Frontal cortex (tissue), 4 donors: ENCODE measurements at places on chromosomes 7 and 10.
A peak's percentile ranks its signal among the peaks of the same experiment; 100 is the strongest.

DNA sequence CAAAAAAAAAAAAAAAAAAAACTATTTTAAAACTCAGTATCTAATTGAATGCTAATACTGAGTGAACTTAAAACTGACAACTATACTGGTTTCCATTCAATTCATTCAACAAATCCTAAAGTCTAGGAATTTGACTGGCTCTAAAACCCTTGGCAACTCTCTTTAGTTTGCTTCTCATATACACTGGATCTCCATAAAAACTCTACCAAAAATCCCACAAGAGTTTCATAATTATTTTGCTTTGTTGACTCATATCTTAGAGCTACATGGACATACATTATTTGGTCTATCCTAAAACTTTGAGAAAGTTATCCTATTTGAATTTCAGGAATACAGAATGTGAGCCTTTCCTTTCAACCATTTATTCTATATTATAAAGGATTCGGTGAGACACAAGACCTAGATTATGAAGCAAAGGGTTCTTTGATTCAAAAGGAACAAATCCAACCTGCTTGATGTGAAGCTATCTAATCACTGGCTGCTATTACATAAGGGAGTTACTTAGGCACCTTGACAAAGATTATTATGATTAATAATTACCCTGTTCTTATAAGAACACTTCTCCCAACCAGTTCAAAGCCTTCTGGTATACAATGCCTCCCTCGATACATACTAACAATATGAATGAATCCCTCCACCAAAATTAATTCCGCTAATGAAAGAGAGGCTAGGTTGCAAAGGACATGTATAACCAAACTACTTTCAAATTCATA is 15.8 kb upstream of the KMT2E start:
- DNase-seq = no peak

DNA sequence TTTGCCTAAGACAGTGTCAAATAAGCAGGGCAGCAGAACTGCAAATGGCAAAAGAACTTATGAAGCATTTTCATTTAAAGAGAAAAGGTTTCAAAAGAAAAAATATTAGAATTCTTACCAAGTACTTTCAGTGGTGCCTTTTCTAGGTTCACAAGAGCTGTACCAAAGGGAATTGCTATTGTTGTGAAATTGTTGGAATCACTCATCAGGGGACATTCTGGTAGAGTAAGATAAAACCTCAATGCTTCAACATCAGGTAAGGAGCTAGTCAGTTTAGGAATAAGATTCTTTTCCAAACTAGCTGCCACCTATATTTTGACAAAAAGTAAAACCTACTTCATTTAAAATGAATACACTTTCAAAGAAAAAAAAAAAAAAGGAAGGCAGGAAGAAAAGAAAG is 85.0 kb downstream of the HERC4 start:
- DNase-seq = no peak

DNA sequence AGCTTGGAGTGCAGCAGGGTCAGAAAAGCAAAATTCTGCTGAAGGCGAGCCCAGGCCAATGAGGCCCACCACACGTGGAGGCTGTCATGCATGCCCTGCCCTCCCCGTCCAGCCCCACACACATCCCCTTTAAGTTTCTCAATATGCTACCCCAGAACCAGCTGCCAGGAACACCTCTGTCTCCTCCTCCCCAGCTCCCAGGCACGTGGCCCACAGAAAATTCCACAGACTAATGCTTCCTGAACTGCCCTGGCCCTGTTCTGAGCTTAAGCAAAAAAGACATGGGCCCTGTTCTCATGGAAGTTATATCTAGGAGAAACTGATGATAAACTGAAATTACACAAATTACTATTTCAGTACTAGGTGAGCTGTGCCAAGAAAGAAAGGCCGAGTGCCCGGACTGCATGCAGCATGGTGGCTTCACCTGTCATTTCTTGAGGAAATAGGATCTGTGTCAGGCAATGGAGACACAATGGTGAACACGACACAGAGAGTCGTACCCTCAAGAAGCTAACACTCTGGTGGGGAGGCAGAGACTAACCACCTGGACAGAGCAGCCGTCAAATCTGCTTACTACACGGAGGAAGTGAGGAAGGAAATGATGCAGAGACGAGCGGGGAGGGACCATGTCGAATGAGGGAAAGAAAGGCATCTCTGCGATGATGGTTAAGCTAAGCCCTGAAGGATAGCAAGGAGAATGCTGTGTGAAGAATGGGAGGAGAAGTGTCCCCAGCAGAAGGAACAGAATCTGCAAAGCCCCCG is 44.5 kb downstream of the PODXL start:
- DNase-seq = no peak

DNA sequence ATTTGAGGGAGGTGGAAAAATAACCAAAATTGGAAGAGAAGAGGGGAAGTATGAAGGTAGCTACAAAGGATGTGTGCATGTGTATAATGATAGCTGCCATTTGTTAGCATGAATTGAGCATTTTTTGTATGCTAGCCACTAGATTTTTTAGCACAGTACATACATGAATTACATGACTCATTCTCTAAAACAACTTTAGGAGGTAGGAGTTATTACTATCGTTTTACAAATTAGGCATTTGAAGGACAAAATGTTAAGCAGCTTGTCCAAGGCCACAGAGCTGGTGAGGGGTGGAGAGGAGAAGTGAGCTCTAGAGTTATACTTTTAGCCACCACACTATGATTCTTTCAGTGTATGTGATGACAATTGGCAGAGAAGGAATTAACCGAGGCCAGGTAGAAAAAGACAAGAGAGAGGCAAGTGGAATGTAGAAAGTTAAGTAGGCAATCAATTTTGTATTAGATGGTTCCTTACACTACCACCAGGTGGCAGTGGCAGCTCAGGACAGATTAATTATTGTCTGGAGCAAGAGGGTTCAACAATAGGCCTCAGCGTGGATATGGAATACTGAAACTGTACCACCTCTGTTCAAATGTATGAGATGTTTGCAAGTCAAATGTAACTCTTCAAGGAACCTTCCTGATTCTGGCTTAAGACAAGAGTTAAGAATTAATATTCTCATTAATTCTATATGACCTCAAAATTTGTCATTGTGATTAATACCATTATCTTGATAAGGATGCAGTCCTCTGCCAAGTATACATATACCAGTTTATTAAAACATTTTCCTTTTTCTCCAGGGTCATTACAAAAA is 128.0 kb downstream of the MBL2 start:
- DNase-seq = peak; percentile 7

DNA sequence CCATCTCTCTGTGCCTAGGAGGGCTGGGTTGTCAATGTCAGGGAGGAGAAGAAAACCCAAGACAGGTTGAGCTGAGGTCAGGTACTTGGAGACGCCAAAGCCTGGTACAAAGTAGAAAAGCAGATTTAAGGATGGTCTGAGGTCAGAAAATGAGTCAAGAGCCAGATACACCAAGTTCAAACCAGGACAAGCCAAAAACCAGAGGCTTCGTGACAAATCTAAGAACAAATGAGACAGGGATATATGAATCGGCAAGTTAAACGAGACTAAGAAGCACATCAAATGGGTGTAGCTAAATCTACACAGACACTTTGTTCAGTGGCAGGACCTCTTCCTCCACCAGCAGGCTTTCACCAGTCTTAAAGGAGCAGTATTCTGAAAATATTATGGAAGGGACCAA is 34.2 kb downstream of the C7orf33 start:
- DNase-seq = no peak

DNA sequence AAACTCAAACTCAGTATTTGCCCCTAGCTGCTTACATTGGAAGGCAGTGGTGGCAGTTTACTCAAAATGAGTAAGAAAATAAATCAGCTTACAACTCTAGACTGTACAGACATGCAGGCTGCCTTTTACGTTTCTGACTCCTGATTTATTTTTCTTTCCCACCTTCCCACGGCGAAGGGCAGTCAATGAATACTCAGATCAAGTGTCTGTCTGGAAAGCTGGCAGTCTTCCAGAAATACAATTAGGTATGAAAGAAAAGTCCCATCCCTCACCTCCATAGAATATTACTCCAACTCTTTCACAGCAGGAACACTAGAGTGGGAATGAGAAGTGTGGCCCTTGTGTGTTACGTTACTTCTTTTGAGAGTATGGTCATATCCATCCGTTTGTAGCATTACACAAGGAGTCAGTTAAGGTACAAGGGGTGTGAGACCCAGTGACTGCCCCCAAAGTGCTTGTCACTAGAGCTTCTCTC is 1.3 kb upstream of the PAPSS2 start:
- no peak for DNase-seq

DNA sequence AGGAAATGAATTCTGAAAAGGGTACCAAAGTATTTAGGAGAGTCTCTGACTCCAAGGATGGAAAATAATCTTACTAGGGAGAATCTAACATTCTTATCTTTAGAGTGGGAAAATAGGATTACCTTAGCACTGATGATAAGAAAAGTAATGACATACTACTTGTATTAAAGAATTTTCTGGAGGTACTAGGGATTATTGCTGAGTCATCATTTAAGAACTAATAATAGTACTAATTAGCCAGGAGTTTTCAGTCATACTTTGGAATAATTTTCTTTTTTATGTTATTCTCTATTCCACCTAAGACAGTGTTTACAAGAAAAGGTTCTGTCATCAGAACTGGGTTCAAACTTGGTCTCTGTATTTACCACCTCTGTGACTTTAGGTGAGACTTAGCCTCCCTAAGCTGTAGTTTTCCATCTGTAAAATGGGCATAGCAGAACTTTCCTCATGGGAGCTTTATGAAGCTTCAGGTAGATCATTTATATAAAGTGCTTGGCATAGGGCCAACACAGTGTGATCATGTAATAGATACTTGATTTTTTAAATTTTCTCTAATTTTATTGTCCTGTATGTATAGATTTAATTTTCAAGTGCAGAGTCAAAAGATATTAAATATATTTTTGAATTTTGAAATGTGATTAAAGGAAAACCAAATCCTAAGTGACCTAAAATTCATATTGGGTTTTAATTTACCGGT is 20.4 kb downstream of the ITGB8 start:
- no peak for DNase-seq

- no peak for DNase-seq
Observed at GRCh38 chr7:54783952-54784351, 24.9 kb upstream of the SEC61G start.

- DNase-seq = no peak
Observed at GRCh38 chr7:149063476-149063875, 27.0 kb downstream of the ZNF786 start.

GRCh38 chr7:14833707-14834106 is 68.8 kb downstream of the DGKB start:
- no peak for DNase-seq
